ENCODE measurements at places on chromosomes 3 and 15.
A peak's percentile ranks its signal among the peaks of the same experiment; 100 is the strongest.

- DNase-seq = no peak
Measured at GRCh38 chr3:81726735-81727134, 34.7 kb downstream of the GBE1 start.

- DNase-seq = no peak
Measured at GRCh38 chr3:66537735-66538134, 36.9 kb upstream of the LRIG1 start.

DNA sequence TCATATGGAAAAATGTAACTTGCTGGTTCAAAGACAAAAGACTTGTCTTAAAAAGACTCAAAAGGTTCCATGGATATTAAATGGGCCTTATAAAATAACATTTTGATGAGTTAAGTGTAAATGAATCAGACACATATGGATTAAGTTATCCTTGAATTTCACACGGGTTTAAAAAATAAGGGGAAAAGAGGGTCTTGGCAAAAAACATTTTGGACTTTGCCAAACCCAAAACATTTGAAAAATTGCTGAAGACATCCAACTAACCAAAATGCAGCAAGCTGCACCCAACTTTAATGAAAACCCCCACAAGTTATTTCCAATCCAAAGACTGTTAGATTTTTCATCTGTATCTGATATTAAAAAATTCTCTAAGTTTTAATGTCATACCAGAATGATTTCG lies 200.7 kb downstream of the MEIS2 start:
- no peak for DNase-seq

GRCh38 chr3:120459196-120459595 lies 8.4 kb upstream of the FSTL1 start:
- DNase-seq = no peak

DNA sequence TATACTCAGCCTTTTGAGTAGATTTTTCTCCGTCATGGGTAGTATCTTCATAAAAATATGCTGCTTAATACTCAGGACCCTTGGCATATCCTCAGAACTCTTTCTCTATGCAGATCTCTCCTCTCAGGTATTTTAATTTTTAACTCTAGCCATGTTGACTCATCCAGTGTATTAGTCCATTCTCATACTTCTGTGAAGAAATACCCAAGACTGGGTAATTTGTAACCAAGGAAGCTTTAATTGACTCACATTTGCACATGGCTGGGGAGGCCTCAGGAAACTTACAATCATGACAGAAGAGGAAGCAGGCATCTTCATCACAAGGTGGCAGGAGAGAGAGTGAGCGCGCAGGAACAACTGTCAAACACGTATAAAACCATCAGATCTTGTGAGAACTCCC lies 129.3 kb upstream of the CD96 start:
- DNase-seq = no peak

DNA sequence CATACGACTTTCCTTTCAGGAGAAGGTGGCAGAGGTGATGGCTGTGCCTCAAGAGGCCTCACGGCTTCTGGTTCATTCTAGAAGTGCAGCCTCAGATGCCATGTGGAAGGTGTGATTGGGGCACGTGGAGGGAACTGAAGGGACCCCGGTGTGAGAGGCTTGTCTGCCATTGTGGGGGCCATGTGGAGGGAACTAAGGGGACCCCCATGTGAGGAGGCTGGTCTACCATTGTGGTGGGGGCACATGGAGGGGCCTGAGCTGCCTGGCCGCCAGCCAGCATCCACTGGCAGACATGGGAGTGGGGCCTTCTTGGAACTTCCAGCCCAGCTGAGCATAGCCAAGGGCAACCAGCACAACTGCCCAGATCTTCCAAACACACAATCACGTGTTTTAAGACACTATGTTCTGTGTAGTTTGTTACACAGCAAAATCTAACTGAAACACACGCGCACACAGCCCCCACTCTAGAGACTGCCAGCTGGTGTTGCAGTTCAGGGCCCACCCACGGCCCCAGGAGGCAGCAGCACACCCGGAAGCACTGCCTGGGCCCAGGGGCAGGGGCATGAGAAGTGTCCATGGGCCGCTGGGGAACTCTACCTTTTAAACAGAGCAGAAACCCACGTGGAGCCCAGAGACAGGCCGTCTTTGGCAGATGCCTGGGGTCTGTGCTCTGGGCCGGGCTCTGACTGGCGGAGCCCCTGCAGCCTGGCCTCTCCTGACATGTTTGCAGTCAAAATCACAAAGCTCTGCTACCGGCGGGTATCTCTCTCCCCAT lies 66.8 kb downstream of the IQSEC1 start:
- no peak for DNase-seq

- DNase-seq = no peak
Measured at GRCh38 chr3:183272791-183273190, 19.7 kb downstream of the B3GNT5 start.

DNA sequence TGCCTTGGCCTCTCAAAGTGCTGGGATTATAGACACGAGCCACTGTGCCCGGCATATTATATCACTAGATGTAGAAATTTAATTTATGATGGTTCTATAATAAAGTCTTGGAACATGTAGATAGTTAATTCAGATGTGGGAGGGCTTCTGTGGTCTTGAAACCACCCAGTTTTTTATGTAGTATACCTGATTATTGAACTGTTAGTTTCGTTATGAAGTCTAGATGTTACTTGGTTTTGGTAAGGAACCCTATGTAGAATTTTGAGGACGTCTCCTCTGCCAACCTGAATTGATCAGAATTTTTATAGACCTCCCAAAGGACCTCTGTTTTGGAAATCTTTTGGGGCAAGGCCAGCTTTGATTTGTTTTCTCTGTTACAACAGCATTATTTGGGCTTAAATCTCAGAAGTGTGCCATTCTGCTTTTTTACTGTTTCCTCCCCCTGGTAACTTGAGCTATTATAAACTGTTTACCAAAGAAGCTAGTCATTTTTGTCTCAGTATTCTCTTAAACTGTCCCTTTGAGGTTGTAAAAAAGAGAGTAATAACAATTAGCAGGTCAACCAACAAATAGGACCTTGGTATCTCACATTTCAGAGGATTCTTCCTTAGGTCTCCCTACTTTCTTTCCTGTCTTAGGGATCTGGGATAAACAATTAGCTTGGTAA lies 20.8 kb downstream of the AKAP13 start:
- DNase-seq = no peak

GRCh38 chr15:97652700-97653167 lies 307.8 kb upstream of the ARRDC4 start:
- DNase-seq = peak; percentile 60

GRCh38 chr15:71079208-71080044 lies 35.8 kb upstream of the THSD4 start:
- DNase-seq = no peak

DNA sequence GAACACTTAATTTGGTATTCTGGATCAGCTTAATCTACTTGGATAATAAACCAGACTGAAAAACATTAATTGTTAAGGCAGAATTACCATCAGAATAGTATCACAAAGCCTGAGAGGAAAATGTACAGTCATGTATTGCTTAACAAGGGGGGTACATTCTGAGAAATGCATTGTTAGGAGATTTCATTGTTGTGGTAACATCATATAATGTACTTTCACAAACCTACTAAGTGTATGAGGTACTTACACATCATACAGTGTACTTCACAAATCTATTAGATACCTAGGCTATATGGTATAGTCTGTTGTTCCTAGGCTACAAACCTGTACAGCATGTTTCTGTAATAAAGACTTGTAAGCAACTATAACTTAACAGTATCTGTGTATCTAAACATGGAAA lies 68.2 kb downstream of the NBEAL2 start:
- no peak for DNase-seq

DNA sequence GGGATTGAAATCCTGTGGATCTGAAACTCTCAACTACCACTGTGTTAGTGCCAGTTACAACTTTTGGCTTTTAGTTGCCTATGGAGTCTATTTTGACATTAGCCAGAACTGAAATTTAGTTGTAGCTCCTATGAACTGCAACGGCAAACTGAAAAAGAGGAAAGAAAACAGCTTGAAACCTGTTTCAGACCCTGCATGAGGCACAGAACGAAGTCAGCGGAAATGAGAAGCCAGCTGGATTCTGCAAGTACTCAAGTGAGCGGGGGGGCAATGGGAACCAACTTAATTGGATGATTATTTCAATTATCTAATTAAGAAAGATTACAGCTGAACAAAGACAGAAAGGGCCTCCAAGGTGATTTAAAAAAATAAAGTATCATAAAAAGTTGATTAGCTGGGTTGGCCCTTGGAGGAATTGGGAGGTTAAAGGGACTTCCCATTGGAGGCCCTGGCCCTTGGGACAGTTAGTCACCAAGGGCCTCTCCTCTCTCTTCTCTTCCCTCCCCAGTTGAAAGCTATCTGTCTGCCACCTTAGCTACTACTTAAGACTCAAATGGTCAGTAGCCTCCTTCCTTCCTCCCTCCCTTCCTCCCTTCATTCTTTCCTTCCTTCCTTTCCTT lies 352.1 kb downstream of the SHQ1 start:
- no peak for DNase-seq

- DNase-seq = no peak
Measured at GRCh38 chr15:72011302-72011942, 106.5 kb downstream of the MYO9A start.

DNA sequence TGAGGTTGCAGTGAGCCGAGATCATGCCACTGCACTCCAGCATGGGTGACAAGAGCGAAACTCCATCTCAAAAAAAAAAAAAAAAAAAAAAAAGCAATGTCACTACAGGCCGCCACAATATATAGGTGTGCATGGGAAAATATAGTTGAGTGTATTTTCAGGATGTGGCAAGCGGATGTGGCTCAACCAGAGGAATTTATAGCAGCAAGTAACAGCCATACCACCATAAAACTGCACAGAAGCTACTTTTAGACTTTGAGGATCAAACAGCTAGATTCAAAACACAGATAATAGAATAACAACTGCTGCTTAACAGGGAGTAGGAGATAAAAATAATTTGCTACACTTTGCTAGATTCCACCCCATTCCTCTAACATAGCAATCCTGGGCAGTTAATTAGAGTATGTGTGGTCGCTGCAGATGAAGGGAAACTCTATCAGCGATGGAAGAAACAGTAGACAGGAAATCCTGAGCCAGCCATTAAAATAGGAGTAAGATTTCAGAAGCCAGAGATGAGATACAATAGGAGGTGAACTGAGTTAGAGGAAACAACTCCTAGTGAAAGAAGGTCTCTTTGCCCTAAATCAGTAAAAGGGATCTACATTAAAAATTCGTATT lies 318.7 kb upstream of the STT3B start:
- DNase-seq = no peak

DNA sequence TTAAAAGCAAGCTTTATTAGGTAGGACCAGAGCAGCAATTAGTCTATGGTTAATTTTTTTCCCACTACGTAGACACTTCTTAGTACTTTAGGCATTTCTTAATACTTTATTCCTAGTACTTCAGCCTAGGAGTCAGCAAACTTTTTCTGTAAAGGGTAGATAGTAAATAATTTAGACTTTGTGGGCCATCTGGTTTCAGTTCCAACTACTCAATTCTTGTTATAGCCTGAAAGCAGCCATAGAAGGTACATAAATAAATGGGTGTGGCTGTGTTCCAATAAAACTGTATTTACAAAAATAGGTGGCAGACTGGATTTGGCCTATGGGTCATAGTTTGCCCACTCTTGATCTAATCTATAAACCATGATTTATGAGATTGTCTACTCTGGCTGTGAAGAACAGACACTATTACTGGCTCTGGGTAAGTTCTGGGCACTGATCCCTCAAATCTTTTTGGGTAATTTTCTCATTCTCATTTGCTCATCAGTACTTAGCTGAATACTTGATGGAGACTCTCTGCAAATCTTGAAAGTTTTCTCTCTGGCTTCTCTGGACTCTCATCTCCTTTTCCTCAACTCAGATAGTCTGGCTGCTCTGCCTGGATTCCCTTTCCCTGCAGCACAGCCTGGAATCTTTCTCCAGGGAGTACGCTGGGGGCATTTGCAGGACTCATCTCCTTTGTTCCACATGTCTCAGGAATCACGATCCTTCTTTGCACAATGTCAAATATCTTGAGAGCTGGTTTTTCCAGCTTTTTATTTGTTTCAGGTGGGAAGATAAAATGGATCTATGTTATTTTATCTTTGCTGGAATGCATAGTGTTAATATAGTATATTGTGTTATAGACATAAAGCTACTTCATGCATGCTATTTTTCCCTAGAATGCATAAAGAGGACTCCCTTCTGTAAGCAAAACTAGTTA lies 524.8 kb upstream of the TBL1XR1 start:
- DNase-seq = no peak

GRCh38 chr3:149657926-149658743 lies at the start of gene WWTR1:
WWTR1 (minus strand) TSS chr3:149658025; CDS start chr3:149657306, 719 bp downstream.
- DNase-seq = peak; percentile 68

DNA sequence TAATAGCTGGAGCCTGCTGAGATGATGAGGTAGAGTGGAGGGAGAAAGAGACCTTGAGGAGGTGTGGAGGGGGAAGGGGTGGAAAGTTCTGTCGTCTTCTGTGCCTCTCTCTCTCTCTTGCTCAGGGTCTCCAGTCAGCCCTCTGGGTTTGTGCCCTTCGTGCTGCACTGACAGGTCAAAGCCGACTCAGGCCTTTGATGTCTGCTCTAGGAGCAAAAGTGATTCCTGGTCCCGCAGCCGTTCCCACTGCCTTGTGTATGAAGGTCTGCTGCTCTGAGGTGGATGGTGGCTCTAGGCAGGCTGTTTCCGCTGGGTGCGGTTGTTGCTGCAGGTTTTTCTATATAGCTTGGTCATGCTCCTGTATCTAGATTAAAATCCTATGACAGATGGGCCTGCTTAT lies 89.4 kb downstream of the IGF1R start:
- no peak for DNase-seq

DNA sequence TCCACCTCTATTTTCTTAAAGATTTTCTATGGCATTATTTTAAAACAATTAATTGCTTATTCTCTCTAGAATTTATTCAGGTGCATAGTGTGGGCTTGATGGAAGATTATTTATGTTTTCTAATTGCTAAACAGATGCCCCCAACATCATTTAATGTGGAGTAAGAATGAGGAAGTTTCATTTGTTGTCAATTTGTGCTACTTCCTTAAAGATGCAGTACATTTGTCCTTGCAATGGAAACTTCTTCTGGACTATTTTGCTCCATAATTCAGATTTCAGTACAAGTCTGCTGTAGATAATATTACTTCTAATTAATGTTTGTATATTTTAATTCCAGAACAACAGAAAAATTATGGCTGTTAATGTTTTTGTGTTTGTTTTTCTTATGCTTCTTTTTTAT lies 104.8 kb downstream of the TGFBR2 start:
- DNase-seq = no peak

DNA sequence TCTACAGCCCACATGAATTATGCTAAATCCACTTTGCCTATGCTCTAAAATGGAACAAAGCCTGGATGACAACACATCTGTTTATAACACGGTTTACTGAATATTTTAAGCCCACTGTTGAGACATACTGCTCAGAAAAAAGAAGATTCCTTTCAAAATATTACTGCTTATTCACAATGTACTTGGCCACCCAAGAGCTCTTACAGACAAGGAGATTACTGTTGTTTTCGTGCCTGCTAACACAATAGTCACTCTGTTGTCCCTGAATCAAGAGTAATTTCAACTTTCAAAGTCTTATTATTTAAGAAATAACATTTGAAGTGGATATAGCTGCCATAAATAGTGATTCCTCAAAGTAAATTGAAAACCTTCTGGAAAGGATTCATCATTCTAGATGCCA lies 70.9 kb downstream of the ANKRD28 start:
- no peak for DNase-seq
